ENCODE measurements at places on chromosomes 5 and 9. TPM values are rescaled to one million over a fixed set of nuclear protein-coding genes. Genes with fewer than 3 reads are reported as not detected.

DNA sequence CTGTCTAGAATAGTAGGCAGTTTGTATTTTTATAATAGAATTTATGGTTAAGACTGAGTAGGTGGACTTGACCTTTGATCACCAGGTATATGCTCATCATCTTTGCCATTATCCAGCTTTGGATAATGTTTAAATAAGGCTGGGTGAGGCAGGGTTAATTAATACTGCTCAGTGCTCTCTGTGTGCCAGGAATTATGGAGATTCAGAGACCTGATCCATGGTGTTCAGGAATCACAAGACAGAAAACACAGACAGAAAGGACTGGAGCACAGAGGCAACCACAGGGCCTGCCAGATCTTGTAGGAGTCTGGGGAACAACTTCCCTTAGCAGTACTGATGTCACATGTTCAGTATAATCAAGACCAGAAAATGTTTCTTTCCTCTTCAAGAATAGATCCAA is 186.3 kb upstream of the ADCY2 start:
- no peak for DNase-seq

GRCh38 chr9:115132648-115133047 is 14.7 kb upstream of the TNC start:
- peak; percentile 89 for DNase-seq

GRCh38 chr5:59430066-59430685 is 463.4 kb downstream of the PDE4D start:
- no peak for DNase-seq

Gene PCDHA1
- 0.06 TPM for total RNA-seq

DNA sequence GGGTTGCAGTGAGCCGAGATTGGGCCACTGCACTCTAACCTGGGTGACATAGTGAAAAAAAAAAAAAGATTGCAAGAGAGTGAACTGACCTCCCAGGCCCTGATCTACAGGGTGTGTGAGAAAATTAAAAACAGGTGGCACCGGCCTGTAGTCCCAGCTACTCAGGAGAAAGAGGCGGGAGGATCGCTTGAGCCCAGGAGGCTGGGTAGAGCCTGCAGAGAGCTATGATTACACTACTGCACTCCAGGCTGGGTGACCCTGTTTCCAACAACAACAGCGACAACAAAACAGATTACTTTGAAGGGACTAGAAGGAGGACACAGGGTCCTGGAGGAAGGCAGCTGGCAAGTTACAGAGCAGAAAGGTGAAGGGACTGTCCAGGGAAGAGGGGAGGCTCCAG is 42.2 kb upstream of the FABP6 start:
- no peak for DNase-seq

DNA sequence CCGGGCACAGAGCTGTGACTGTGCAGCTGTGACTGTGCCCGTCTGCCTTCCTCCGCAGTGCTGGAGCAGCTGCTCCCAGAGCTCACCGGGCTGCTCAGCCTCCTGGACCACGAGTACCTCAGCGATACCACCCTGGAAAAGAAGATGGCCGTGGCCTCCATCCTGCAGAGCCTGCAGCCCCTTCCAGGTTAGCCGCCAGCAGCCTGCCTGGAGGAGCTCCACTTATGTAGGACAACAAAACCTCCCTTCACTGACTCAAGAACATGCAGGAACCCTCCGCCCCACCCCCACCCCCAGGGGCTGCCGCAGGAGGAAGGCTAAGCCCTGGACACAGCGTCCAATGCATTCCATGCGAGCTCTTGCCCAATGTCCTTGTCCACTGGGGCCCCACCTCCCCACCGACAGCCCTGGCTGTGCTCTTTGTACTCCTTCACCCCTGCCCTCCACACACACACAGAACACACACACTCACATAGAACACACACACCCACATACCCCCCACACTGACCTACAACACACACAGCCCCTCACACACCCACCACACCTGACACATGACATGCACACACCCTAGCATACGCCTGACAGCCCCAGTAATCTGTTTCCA is 27.9 kb downstream of the AFAP1L1 start:
- DNase-seq = no peak

DNA sequence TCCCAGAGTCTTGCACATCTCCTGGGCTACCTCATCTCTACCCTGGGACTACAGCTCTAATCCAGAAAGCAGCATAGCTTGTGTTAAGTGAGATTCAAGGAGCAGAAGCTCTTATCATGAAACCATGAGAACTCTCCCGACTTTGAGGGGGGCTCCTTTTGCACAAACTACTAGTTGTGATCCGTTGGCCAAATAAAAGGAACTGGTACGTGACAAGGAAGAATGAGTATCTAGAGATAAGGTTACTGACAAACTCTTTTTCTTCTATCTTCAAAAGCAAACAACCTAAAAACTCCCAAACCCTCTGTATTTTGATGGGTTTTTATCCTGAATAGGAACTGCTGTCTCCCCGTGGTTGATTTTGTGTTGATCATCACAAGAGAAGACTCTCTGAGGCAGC is 168.5 kb downstream of the SLC24A2 start:
- DNase-seq = no peak

GRCh38 chr5:80474929-80475328 is 13.0 kb upstream of the FAM151B start:
- no peak for DNase-seq

DNA sequence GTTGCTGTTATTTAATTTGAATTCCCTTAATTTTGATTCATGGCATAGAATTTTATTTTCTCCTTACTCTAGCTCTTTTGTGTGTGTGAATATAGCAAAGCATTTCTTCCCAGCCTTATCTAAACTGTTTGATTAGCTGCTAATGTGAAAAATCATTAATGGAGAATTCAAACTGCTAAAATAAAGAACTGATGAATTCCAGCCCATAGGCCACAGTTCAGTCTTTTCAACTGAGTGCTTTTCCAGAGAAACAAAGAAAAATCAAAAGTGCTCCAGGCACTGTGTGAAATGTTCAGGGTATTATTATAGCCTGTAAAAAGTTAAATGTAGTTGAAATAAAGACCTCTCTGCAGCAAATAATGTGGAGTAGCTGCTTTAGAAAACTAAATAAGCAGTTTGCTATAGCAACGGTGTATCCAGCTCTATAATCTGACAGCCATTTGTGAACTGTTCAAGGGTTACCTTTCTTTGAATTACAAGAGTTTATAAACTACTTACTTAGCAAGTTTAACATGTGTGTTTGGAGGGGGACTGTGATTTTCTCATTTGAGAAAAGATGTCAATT is 123.8 kb downstream of the GIN1 start:
- no peak for DNase-seq

- DNase-seq = no peak
Observed at GRCh38 chr5:172668594-172669071, 27.6 kb downstream of the NEURL1B start.

Gene DOCK2
- 6.1 TPM for total RNA-seq

DNA sequence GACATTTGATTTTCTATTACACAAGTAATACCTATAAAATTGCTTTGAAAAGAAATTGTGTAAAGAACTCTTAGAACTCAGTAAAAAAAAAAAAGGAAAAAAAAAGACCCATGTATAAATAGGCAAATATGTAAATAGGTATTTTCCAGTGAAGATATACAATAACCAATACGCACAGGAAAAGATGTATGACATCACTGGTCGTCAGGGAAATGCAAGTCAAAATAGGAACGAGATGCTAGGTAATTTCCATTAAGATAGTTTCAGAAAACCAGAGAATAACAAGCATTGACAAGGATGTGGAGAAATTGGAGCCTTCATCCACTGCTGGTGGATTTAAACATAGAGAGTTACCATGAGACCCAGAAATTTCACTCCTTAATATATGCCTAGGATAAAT is 708.8 kb downstream of the MTRR start:
- peak; percentile 5 for DNase-seq

- peak; percentile 7 for DNase-seq
Observed at GRCh38 chr9:132712753-132713152, 42.5 kb downstream of the GTF3C4 start.

DNA sequence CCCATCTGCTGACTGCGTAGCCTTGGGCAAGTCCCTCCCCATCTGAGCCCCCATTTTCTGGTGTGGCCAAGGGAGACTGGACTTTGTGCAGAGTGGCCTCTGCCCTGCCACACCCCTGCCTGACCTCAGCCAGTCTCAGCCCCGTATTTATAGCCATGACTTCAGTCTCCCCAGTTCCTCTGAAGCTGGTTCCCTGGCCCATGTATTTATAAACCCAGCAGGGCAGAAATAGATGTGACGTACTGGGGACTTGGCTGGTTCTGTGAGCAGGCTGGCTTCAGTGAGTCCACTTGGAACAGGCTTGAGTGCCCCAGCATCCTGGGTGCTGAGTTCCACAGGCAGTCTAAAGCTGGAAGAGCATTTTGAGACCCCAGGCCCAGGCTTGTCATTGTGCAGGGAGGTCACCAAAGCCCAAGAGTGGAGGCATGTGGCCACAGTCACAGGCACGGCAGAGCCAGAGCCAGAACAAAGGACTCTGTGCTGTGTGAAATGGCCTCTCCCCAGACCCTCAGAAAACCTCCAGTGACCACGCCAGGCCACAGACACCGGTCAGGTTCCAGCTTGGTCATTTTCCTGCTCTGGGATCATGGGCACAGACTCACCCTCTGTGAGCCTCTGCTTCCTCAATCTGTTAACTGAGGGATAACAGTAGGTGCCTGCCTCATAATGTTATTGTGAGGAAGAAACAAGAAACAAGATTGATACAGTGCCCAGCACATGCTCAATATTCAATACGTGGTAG is 30.4 kb upstream of the SYNPO start:
- no peak for DNase-seq

GRCh38 chr5:91293131-91293530 is 90.0 kb downstream of the ARRDC3 start:
- peak; percentile 84 for DNase-seq

Gene CNTNAP3
- 0.71 TPM for total RNA-seq

GRCh38 chr9:134688661-134689320 is 47.2 kb downstream of the COL5A1 start:
- no peak for DNase-seq

DNA sequence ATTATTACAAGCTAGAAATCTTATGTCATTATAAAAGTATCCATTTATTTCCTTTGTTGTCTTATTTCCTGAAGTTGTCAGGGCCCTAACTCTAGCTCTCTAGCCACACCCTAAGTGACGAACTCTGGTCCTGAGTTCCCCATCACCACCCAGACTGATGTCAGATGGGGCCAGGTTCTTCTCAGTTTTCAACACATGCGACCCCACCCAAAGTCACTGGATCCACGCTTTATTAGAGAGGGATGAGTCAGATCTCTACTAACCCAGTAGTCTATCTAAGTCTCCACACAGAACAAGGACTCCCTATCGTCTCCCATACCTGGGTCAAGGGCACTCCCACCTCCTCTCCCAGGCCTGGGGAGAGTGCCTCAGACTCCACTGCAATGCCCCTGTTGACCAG is 6.8 kb upstream of the FEM1C start:
- DNase-seq = no peak

DNA sequence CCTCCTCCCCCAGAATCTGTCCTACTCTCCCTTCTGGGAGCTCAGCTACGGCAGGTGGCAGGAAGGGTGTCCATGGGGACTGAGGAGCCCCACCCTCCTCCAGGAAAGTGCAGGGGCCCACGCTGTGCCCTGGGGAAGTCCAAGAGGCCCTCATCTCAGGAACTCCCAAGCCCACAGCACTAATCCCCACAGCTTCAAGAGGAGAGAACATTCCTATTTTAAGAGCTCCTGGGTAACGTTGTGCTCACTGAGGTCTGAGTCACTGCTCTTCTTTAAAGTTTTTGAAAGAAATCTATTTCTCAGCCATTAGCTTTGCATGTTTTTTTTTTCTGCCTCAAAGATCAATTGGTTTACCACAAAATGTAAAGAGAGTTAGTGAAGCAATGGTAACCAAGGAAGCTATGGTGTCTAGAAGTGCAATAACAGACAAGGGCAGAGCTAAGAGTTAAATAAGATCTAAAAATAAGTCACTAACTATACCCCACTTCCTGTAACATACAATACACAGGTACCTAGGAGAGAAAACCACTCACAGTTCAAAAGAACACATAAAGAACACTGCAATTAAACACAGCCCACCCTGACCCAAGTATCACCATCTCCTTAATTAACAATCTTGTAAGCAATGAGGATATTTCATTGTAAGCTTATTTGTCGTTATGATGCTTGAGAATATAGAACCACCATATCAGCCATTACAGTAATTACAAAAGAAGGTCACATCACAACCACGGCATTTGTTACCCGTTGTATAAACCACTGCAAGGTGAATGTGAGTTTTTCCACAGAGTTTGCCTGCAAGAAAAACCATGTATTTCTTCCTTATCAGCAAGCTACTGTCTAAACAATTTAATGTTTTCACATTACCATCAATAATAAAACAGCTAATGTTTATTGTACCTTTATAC is 382.3 kb upstream of the SLC30A5 start:
- DNase-seq = peak; percentile 25

GRCh38 chr5:124056991-124057723 is 545.2 kb downstream of the CSNK1G3 start:
- DNase-seq = peak; percentile 66

- peak; percentile 14 for DNase-seq
Observed at GRCh38 chr5:133147411-133147810, 95.6 kb downstream of the HSPA4 start.

Gene SH3TC2
- total RNA-seq = 4.4 TPM

Gene CLIC3
- 0.52 TPM for total RNA-seq

GRCh38 chr5:69042915-69043654 is 50.7 kb upstream of the SLC30A5 start:
- peak; percentile 90 for DNase-seq

GRCh38 chr5:148090146-148090772 is 26.5 kb downstream of the SPINK5 start:
- DNase-seq = no peak

DNA sequence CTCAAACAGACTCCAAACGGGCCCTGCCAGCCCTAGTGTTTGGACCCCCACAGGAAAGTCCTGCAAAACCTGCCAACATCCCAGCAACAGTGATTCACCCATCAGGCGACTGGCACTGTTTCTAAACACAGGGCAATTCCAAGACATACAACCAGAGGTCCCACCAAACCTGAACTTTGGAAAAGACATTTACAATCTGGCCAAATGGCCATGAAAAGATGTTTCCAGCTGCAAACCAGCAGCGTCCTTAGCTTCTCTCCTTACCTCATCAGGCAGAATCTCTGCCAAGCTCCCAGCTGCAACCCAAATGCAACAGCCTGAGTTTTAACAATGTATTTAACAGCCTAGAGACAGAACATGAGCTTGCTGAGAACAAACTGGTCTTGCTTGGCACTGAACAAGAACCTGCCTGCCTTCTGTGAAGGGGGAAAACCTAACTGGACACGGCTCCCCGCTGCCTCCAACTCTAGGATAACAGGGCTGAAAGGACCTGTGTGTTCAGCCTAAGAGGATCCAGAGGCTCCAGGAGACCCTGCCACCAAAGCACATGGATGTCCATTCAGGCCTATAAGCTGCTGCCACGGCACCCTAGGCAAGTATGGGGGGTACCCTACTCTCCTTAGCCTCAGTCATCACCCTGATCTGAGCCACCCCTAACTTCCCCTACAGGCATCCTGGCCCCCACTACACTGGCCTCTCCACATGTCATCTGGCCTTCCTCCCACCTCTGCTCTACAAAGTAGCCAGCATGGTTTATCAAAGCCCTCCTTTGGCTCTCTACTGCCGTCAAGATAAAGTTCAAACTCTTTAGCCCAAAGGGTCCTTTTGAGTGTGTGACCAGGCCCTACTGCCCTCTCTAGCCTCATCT is 5.6 kb downstream of the P4HA2 start:
- peak; percentile 66 for DNase-seq

Gene AQP3
- total RNA-seq = 16.4 TPM

Gene HAPLN1
- under 0.01 TPM for total RNA-seq

- DNase-seq = no peak
Observed at GRCh38 chr5:7464182-7464581, 68.2 kb downstream of the ADCY2 start.

GRCh38 chr9:34653151-34654072 is 1.4 kb downstream of the IL11RA start:
- DNase-seq = no peak

Data from LHCN-M2 (cell line).